ENCODE measurements at places on chromosomes 1 and 21. TPM values are rescaled to one million over a fixed set of nuclear protein-coding genes. Genes with fewer than 3 reads are reported as not detected.

DNA sequence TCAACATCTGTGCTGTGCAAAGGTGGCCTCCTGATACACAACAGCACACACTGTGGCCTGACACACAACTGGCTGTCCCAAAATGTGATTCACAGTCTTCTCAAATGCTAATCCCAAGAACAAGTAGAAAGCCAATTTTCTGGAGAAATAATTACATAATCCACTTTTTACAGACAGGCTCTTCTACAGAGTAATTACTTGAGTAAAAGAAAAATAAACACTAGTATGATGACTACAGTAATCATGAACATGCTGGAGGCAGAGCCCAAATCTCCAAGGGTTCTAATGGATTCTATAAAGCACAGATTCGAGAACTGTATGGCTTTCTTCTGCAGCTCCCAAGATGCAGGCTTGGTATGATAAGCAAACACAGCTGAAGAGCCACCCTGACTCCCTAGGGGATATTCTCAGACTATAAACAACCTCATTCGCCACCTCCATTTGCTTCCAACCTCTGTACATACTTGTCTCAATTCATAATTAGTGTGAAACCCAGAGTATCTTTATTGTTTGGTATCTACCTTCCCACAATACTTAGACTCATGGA is 81.9 kb downstream of the SIPA1L2 start:
- no peaks in the 10 kb centered on the region for H3K27me3 ChIP-seq
- no peak overlapping the region for H3K4me3 ChIP-seq
- H3K36me3 ChIP-seq, result no peaks in the 10 kb centered on the region
- peaks cover 6% of the 10 kb centered on the region for H3K4me1 ChIP-seq
- no peak overlapping the region for H3K27ac ChIP-seq
- DNase-seq, result no peak

GRCh38 chr1:69527273-69527672 is 40.4 kb upstream of the LRRC7 start:
- no peak overlapping the region for H3K4me3 ChIP-seq
- no peak for DNase-seq
- H3K4me1 ChIP-seq, result no peaks in the 10 kb centered on the region
- H3K36me3 ChIP-seq, result no peaks in the 10 kb centered on the region
- no peaks in the 10 kb centered on the region for H3K27me3 ChIP-seq

DNA sequence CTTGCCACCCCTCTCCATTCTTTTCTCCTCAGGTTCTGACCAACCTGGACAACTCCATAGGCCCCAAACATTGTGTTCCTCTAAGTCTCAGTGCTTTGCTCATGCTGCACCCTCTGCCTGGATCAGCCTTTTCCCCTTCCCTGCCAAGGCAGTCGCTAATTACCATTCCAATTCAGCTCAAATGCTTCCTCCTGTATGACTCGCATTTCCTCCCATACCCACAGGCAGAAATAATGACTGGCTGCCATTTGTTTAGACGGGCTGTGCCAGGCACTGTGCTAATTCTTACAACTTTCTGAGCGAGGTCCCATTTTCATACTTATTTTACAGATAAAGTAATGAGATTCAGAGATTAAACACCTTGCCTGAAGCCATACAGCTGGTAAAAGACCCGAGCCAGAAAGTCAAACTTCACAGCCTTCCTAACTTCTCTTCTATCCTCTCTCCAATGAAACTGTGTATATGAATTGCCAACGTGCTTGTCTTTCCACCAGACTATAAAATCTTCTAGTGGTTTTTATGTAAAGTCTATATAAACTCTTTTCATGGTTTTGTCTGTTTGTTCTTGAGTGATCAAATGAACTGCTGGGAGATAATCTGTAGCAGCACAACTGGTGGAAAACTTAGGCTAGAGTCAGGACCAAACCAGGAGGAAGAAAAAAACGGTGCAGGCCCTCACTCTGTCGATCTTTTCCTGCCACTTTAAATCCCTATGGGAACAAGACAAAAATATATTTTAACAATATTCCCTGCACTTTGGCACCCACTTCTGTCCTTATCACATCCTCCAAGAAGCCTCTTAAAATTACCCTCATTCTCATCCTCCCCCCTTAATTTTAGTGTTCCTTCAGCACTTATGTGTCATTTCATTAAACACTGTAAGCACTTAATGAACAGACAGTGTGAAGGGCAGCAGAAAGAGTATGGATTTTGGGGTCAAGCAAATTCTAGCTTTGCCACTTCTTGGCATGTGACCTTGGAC is 33.7 kb downstream of the RAB3B start:
- peaks cover 48% of the 10 kb centered on the region for H3K27me3 ChIP-seq
- H3K27ac ChIP-seq, result no peak overlapping the region
- no peak for DNase-seq
- H3K36me3 ChIP-seq, result no peaks in the 10 kb centered on the region

DNA sequence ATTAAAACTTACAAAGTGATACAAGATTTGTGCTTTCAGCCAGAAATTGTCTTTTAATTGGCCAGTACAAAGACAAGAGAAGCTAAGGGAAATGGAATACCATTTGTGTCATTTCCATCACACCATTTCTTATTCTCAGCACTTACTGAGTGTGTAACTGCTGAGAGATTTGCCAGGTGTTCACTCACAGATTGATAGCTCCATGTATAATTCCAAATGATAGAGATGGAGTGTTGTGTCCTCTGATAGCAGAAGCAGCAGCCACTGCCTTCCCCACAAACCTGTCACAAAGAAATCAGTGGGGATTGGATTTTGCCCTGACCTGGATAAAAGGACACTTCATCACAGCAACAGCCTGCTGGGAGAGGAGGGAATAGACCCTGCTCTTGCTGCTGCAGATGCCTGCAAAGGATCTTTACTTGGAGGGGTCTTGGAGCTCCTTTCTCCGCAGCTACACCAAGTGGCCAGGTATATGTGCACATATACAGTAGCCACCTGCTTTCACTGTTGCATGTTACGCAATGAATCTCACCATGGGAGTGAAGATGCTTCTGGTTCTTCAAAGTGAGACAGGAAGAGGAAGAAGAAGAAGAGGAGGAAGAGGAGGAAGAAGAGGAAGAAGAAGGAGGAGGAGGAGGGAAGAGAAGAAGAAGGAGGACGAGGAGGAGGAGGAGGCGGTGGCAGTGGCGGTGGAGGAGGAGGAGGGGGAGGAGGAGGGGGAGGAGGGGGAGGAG is 78.7 kb upstream of the KCNJ15 start:
- H3K4me1 ChIP-seq, result peaks cover 3% of the 10 kb centered on the region
- H3K36me3 ChIP-seq, result no peaks in the 10 kb centered on the region
- no peaks in the 10 kb centered on the region for H3K27me3 ChIP-seq
- no peak overlapping the region for H3K4me3 ChIP-seq

OVAAL gene
- total RNA-seq, result 0.17 TPM

- H3K27me3 ChIP-seq, result no peaks in the 10 kb centered on the region
- H3K27ac ChIP-seq, result no peak overlapping the region
- no peaks in the 10 kb centered on the region for H3K36me3 ChIP-seq
- H3K4me3 ChIP-seq, result no peak overlapping the region
- H3K4me1 ChIP-seq, result no peaks in the 10 kb centered on the region
- DNase-seq, result no peak
Measured at GRCh38 chr1:241926141-241926540, 31.4 kb upstream of the BECN2 start.
